ENCODE measurements at places on chromosomes 7 and 10.

GRCh38 chr7:4240520-4241303, 441.4 kb upstream of the FOXK1 start:
- no peak for DNase-seq

- peak; percentile 82 for DNase-seq
Observed at GRCh38 chr7:140625908-140626868, 14.4 kb downstream of the DENND2A start.

GRCh38 chr10:96992721-96993120, 160.6 kb downstream of the LCOR start:
- DNase-seq = no peak

GRCh38 chr10:31419394-31420063, 100.5 kb downstream of the ZEB1 start:
- DNase-seq = peak; percentile 43

DNA sequence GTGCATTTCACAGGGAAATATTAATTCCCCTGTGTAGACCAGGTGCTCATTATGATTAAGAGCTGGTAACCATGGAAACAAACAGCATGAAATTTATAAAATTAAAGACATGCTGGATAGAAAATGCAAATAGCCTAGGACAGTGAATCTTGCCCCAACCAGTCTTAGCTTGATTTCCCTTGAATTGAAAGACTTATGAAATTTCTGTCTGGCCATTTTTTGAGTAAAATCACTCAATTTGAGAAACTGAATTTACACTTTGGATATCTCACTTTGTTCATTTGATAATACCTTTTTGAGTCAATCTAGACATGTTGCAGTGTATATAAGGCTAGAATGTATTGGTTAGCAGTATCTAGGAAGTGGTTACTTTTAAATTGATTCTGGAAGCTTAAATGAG, 4.4 kb upstream of the SMIM30 start:
- no peak for DNase-seq

DNA sequence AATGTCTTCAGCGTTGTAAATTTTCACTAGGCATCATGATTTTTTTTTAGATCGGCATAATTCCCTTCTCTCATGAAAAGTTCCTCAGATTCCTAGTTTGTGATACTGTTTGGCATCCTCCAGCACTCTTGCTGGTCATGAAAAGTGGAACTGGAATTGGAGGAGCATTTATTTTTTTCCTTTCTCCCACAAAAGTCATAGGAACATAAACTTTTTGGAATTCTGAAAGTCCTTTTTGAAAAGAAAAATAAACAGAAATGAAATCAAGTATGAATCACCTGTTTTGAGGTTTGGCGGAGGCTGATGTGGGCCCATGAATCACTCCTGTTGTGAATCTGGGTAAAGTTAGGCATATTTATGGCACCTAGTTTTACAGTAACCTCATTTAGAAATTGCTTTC, 17.7 kb downstream of the CACNB2 start:
- DNase-seq = no peak

DNA sequence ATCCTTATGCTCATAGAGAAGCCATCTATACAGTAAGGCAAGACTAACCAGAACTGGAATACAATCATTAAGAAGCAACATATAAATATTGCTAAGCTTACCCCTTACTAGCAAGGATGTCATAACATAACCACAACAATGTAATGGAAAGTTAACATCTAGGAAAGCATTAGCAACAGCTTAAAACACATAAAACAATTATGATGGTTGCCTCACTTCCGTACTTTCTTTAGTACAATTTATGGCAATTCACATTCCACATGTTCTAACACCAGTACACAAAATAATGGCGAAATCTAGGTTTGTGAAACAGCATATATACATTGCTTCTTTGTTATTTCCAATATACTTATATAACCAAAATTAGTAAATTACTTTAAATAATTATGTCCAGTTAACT, 195.0 kb downstream of the AHR start:
- DNase-seq = no peak
